K562 (cell line): ENCODE measurements at places on chromosomes 6 and 20. TPM values are rescaled to one million over a fixed set of nuclear protein-coding genes. Genes with fewer than 3 reads are reported as not detected.

GRCh38 chr6:24458134-24458533 is 31.2 kb downstream of the GPLD1 start:
- H3K27me3 ChIP-seq, result peaks cover 6% of the 10 kb centered on the region; the same call in 2 of the 3 replicates
- no peaks in the 10 kb centered on the region for H3K4me1 ChIP-seq
- no peak for DNase-seq
- H3K36me3 ChIP-seq, result no peaks in the 10 kb centered on the region
- H3K4me3 ChIP-seq, result no peak overlapping the region

- H3K4me1 ChIP-seq, result peaks cover 4% of the 10 kb centered on the region; the same call in 2 of the 3 replicates
- H3K27me3 ChIP-seq, result no peaks in the 10 kb centered on the region; the same call in 2 of the 3 replicates
- H3K36me3 ChIP-seq, result no peaks in the 10 kb centered on the region
- H3K4me3 ChIP-seq, result no peak overlapping the region
Measured at GRCh38 chr20:22546344-22546743, 38.0 kb downstream of the FOXA2 start.

RALGAPB gene
- 21.7 and 23.8 TPM in 2 replicates for total RNA-seq

MSH5 gene
- 75.4 and 82.7 TPM in 2 replicates for total RNA-seq

GRCh38 chr6:16769986-16770376 is 8.7 kb upstream of the ATXN1 start:
- H3K4me3 ChIP-seq, result no peak overlapping the region
- peaks cover 18% of the 10 kb centered on the region; the same call in 2 of the 3 replicates for H3K4me1 ChIP-seq
- no peaks in the 10 kb centered on the region for H3K27me3 ChIP-seq
- H3K27ac ChIP-seq, result no peak overlapping the region
- DNase-seq, result no peak
- no peaks in the 10 kb centered on the region for H3K36me3 ChIP-seq

- no peak for DNase-seq
- H3K4me3 ChIP-seq, result no peak overlapping the region
- no peaks in the 10 kb centered on the region for H3K36me3 ChIP-seq
- no peak overlapping the region for H3K27ac ChIP-seq
- peaks cover 26% of the 10 kb centered on the region for H3K4me1 ChIP-seq
Measured at GRCh38 chr6:3321875-3322274, 63.1 kb downstream of the PSMG4 start.

SLCO4A1 gene
- 21.9 and 25.2 TPM in 2 replicates for total RNA-seq
